ENCODE measurements at places on chromosomes 6 and 20.

DNA sequence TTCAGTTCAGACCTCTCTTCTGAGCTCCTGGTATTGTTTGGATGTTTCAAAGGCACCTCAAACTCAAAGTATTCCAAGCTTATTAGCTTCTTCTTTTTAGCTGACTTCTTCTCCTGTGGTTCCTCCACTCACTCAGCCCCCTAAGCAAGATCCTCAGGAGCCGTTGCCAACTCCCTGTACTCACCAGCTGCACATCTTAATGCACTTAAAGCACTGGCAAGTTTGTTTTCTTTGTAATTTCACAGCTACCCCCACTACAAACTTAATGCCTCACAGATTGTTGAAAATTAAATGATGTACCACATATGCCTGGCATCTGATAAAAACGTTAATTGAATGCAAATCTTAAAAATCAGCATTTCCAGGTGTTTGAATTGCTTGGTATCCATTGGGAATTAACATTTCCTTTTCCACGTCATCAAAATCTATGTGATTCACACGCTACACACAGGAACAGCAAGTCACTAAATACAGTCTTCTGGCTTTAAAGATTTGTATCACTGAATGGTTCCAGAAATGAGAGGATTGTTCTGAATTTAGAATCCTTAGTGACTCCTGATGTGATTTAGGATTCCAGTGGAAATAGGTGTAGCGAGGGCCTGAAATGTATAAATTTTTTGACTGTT is 24.5 kb downstream of the CALHM6 start:
- no peak for DNase-seq

DNA sequence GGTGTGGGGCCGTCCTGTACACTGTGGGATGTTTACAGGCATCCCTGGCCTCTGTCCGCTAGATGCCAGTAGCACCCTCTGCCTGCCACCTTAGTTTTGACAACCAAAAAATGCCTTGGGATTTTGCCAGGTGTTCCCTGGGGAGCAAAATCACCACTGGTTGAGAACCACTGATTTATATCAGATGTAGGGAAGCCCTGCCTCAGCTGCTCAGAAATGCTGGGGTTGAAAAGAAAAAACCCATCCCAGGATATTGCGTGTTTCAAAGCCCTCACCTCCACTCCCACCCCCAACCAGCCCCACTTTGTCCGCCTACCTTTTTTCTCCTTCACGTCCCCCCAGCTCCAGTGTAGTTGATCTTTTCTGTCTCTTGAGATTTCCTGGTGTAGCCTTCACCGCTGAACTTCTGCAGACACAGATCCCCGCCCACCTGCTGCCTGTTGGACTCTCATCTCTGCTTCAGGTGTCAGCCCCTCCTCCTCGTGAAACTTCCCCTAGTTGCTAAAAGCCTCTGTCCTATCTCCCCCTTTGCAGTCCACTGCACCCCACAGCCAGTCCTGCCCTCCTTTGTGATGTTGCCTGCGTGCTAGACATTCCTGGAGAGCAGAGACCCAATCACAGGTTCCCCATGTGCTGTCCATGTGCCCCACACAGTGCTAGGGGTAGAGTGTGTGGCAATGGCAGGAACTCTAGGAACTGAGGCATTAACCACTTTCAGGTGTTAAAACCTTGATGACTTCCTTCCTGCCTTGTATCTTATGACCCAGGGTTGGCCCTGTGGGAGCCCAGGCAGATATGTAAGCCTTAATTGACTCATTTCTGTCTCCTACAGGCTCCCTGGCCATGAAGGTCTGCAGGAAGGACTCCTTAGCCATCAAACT is 98.9 kb downstream of the TBC1D7 start:
- no peak for DNase-seq

GRCh38 chr6:104729433-104729832 is 130.3 kb downstream of the HACE1 start:
- DNase-seq, result no peak

DNA sequence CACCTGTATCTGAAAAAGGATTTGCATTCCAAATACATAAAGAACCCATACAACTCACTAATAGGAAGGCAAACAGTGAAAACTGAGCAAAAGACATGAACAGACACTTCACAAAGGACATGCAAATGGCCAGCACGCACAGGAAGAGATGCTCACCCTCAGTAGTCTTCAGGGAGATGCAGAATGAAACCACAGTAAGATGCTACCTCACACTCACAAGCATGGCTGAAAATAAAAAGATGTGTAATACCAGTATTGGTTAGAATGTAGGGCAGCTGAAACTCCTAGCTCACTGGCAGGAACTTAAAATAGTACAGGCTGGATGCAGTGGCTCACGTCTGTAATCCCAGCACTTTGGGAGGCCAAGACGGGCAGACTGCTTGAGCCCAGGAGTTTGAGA is 64.6 kb downstream of the SNX5 start:
- no peak for DNase-seq

DNA sequence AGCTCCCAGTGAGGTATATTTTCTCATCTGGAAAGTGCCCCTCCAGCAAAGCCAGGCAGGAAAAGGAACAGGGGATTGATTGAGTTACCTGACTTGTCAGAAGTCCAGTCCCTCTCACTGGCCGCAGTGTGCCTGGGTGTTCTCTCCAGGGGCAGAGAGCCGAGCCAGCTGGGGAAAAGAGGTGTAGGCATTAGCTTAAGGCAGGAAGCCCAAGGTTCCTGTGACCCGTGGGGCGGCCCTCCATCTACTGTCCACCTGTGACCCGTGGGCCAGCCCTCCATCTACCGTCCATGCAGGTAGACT is 2.7 kb downstream of the PSMG4 start:
- no peak for DNase-seq

DNA sequence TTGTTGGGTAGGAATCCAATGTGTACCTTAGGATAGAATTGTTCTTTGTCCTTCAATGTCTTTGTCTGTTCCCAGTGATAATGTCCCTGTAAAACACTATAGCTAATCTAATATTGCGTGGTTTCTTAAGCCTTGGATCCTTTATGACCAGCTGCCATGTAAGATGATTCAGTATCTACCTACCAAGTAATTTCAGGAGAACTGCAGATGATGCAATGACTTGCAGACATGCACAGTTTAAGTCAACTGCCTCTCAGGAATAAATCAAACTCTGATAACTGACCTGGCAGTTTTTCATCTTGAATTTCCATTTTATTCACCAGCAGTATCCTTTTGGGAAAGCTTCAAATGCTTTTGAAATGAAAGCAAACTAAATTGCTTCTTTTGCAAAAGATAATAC is 157.8 kb downstream of the TPBG start:
- no peak for DNase-seq

- DNase-seq, result no peak
These were observed 51.3 kb upstream of the CARMIL1 start for GRCh38 chr6:25227854-25228253.

DNA sequence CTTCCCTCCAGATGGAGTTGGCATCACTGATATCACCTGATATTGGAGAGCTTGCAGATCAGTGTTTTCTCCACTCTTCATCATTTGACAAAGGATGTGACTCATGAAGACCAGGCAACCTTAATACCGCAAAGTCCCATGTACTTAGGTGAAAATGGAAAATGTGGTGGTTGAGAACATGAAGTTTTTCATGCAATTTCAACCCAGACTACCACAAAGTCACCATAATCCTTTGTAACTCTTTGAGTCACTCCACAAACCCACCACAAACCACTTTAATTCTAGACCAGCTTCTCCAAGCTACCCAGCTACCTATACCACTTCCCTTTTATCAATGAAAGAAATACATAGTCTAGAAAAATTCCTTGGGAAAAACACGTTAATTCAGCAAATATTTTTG is 7.1 kb downstream of the NHLRC1 start:
- DNase-seq, result no peak

- no peak for DNase-seq
These were observed 69.7 kb upstream of the SIRPA start for GRCh38 chr20:1825507-1825906.

DNA sequence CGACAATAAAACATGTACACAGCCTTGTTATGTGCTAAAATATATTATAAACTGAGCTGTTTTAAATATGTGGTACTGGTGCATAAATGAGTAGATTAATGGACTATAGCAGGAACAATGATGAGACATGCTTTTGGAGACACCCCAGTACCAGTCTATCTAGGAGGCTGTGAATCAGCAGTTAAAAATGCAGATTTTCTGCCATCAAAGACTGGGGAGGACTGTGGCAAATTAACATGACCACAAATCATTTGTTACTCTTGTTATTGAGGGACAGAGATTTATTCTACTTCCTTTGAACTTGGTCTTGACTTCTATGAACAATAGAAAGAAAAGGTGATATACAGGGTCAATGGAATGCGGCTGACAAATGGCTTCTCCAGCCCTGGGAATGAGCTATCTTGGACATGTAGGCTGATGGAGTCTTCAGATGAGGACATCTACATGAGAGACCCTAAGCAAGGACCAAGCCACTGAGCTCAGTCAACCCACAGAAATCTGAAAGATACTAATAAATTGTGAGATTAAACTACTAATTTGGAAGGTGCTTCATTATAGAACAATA is 551.7 kb upstream of the GJE1 start:
- no peak for DNase-seq

DNA sequence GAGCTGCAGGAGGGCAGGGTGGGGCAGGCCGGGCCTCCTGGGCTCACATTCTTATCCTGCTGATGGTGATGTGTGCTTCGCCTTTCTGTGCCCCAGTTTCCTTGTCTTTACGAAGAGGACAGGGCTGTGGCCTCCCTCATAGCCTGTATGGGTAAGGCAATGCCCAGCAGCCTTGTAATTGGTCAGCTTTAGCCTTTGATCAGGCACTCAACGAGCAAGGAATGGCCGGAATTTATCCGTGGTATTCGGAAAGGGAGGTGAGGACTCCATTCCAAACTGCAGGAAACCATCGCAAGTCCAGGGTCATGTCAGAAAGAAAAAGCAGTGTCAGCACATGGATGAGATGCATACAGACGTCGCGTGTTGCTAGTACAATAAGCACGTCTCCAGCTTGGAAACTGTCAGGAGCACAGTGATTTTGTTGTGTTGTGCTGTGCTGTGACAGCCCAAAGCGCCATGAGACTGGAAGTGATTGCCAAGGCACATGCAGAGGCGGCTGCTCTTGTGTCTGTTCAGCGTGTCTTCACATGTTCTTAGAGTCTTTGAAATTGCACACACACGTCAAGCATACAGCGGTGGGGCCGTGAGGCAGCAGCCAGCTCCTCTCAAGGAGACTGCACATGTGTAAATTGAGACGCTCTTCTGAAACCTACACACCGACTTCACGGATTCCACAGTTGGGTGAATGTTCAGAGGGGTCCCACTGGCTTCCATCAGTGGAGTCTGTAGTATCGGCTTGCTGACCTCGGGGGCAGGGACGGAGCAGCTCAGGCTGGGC is 6.2 kb downstream of the SS18L1 start:
- DNase-seq, result no peak

GRCh38 chr6:70370496-70370895 is 42.8 kb upstream of the FAM135A start:
- DNase-seq, result no peak

DNA sequence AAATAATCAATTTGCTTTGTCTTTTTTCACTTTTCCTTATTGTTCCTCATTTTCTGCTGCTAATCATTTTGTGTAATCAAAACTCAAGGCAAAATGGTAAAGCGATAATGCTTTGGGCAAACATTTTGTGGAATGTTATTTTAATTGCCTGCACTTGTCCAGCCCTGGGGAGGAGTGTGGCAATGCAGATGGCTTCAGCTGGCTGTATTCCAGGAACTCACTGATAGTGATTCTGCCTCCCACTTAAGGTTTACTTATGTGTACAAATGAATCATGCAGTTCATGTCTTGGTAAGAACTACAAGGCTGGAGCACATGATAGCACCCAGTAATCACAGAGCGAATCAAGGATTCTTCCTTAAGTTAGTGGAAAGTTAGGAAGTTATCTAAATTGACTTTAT is 107.8 kb downstream of the COL19A1 start:
- no peak for DNase-seq

- DNase-seq, result peak; percentile 33
These were observed 285.8 kb upstream of the SUPT3H start for GRCh38 chr6:45663251-45664221.

DNA sequence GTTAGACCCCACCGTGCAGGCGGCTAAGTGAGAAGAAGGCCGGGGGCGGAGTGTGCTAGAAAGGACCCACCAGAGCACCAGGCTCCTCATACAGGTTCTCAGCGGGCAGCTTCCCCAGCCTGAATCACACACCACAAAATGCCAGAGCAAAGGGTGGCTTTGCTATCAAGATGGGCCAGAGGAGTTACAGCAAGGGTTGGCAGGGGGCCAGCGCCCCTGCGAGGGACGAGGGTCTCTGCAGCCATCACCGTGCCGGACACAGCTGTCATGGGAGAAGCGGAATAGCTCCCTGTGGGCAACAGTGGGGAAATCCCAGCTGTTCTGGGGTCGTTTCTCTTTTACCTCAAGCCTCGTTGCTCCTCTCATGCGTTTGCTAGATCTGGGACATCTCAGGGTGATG is 206.3 kb downstream of the SMOC2 start:
- no peak for DNase-seq

DNA sequence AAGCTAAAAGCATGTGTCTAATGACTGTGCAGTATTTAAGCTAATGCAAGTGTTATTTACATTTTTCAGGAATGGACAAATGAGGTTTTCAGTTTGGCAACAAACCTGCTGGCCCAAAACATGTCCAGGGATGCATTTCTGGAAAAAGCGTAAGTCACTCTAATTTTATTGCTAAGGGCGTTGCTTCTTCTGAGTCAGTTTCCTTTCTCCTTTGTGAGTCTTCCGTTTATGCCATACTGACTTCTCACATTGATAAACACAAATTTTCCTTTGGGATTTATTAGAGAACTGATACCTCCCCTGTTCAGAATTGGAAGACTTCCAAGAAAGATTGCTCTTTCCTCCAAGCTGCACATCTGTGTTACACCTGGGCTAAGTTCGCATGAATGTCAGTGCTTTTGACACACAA is 422.9 kb upstream of the PLCB4 start:
- no peak for DNase-seq

DNA sequence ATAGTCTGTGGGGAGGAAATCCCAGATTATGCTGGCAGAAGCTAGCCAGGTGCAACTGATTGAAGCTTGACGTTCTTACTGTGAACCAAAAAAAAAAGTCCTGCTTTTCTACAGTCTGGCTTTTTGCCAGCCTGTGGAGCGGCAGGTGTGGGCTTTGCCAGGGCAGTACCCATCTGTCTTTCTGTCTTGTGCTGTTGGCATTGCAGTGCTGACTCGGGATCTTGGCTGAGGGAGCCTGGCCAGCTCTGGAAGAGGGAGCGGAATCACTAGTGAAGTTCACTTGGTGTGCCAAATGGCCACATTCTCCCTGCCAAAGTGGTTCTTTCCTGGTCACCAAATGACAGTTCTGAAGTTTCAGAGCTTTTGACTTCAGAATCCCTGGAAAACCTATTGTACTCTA is 5.0 kb downstream of the KIF3B start:
- DNase-seq, result no peak

GRCh38 chr20:32482442-32483261 is 102.5 kb downstream of the NOL4L start:
- DNase-seq, result no peak

All from stimulated activated CD4-positive, alpha-beta T cell treated with anti-CD3 and anti-CD28 coated beads, Interleukin-4, amount 100 ng/mL, for 48 hours (primary cell).